GM23248 (cell line): ENCODE measurements at places on chromosomes 5 and 9. TPM values are rescaled to one million over a fixed set of nuclear protein-coding genes. Genes with fewer than 3 reads are reported as not detected.

The OTULINL gene
- 1.3 TPM in 1 of 2 replicates, not detected in the other for total RNA-seq

The DEPDC1B gene
- total RNA-seq: 2.5 and 8.5 TPM in 2 replicates

The FOXD4L4 gene
- total RNA-seq: not detected in 2 replicates

The CCL27 gene
- total RNA-seq: not detected in 2 replicates

The C1QTNF3 gene
- total RNA-seq: 0.11 and 0.38 TPM in 2 replicates

The PRDM9 gene
- total RNA-seq: not detected in 2 replicates

The TMC1 gene
- 2.4 TPM in 1 of 2 replicates, not detected in the other for total RNA-seq

The LECT2 gene
- total RNA-seq: 0.32 TPM in 1 of 2 replicates, not detected in the other

The BTNL3 gene
- not detected in 2 replicates for total RNA-seq

The RANBP3L gene
- total RNA-seq: not detected in 2 replicates

The CYSRT1 gene
- total RNA-seq: 0.43 TPM in 1 of 2 replicates, not detected in the other
